ENCODE measurements at places on chromosomes 11 and 22.

DNA sequence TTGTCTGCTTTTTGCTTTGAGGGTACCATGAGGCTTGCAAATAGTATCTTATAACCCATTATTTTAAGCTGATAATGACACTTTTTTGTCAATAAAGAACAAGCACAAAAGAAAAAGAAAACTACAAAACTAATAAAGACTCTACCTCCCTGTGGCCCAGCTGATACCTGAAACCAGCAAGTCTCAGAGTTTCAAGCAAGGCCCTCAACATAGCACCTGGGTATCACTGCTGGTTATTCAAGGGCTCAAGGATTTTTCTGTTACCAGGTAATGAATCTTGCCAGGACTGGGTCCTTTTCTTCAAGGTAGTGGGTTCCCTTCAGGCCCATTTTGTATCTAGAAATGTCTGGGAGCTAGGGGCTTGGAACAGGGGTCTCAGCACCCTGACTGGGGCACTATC lies 281.6 kb upstream of the C11orf87 start:
- DNase-seq: no peak

DNA sequence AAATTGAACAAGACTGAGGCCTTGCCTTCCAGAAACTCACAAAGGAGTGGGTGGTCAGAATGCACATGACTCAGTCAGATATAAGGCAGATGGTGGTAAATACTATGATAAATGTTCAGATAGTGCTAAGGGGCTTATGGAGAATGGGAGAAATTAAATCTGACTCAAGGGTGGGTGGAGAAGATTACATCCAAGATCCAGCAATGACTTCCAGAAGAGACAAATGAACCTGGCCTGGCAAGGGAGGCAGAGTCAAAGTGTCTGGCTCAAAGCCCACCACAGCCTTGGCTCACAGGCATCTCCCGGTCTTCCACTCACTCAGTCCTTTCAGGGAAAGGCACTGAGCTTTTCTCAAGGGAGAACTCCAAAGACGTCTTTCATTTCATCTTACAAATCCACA lies 6.1 kb upstream of the ZBTB16 start:
- no peak for DNase-seq

DNA sequence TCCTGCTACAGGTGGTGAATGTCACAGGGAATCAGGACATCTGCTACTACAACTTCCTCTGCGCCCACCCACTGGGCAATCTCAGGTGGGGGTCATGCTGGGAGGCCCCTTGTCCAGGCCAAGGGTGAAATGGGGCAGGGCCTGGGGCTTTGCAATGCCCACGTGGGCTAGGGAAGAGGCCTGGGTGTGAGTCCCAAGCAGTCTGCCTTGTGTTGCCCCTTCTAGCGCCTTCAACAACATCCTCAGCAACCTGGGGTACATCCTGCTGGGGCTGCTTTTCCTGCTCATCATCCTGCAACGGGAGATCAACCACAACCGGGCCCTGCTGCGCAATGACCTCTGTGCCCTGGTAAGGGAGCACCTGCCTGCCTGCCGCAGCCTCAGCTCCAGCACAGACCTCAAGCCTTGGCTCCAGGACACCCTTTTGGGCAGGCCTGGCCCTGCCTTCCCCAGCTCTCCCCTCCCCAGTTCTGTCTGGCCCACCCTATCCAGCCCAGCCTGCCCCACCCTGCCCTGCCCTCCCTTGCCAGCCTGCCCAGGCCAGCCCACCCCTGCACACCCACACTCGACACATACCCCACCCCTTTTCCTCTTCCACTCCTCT lies 9.1 kb upstream of the TAGLN start:
- DNase-seq: no peak

GRCh38 chr11:103953797-103954486 lies 82.5 kb upstream of the DDI1 start:
- DNase-seq: no peak

DNA sequence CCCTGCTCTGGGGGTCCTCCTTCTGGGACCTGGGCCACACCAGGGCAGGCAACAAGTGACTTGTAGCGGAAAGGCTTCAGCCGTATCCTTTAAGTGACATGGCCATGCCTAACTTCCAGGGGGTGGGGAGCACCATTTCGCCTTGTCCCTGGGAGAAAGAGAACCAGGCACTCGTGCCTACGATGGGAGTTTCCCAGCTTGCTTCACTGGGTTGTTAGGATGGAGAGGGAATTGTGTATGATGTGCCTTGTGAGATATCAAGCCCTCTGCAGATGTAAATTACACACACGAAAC lies 151.4 kb downstream of the CACNA1I start:
- no peak for DNase-seq

GRCh38 chr22:44496844-44497217 lies 1.2 kb downstream of the RTL6 start:
- DNase-seq: no peak

- no peak for DNase-seq
These were observed 22.0 kb downstream of the IFT27 start for GRCh38 chr22:36753916-36754315.

GRCh38 chr11:130766650-130767565 lies 149.4 kb downstream of the SNX19 start:
- DNase-seq: no peak

DNA sequence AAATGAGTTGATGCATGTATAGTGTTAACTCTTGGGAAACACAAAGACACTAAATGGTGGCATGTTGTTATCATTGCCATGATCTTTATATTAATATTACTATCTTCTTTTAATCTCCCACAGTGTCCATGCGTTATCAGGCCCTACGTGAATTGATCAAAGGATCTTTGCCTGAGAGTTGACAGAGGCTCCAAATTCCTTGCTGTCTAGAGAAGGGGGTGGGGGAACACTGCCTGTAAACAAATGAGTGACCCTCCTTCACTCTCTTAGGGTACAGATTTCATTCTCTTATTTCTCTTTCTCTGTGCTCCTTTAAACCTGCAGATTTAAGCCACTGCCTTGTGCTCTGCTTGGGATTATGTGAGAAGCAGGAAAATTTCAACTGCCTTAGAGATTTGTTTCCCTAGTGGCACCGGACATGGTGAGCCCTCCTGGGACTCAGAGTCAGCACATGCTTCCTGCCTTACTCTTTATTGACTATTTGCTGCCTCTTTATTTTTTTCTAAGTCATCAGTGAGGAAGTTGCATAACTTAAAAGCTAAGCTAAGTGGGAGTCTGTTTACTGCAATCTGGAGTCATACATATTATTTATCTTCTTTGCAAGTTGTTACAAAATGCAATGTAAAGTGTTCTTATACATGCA lies 122.9 kb downstream of the MAML2 start:
- DNase-seq: no peak

DNA sequence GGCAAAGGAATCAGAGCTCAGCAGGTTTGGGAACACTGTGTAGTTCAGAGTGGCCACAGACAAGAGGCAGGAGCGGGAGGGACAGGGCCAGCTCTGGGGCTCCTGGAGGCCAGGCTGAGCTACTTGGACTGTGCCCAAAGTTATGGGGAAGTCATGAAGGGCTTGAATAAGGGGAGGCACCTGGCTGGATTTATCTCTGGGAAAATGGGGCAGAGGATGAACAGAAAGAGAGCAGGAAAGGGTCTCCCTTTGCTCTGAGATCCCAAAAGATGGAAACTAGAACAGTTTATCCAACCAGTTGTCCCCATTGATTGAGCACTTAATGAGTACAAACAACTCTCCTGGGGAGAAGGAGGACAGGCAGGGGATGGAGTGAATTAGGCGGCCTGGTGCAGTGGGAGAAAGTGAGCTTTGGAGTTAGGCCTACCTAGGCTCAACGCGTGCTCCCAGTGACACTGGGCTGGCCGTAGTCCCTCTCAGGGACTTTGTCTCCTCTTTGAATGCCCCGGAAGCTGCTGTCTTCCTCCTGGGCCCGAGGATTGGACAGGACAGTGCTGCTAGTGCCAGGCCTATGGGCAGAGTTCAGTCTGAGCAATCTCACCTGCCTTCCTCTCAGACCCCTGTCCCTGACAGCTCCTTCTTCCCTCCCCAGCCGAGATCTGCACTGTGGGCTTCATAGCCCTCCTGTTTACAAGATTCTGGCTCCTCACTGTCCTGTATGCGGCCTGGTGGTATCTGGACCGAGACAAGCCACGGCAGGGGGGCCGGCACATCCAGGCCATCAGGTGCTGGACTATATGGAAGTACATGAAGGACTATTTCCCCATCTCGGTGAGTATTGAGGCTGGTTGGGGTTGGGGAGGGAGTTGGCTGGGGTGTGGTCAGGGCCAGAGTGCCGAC lies 2.0 kb downstream of the MOGAT2 start:
- DNase-seq: no peak

DNA sequence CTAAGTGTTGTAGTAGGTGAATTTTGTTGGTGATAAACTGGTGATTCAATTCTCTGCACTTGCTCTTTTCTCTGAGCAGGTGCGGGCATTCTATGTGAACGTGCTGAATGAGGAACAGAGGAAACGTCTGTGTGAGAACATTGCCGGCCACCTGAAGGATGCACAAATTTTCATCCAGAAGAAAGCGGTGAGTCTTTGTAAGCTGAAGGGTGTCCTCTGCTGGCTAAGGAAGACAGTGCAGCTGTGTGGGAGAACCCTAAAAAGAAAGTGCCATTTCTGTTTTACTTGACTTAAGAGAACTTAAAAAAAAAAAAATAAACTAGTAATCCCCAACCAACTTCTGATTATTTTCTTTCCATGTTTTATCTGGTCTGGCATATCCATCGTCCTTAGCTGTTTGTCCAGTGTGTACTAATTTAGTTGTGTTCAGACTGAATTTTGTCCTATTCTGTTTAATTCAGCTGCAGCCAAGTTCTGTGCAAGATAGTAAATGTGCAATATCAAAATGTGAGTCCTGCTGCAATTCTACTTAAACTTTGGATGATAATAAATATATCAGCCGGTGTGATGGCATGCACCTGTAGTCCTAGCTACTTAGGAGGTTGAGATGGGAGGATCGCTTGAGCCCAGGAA lies 29.6 kb downstream of the CAT start:
- peak; percentile 24 for DNase-seq

- no peak for DNase-seq
These were observed 185.3 kb downstream of the BRD1 start for GRCh38 chr22:49642331-49642730.

GRCh38 chr11:35714882-35715627 lies 52.5 kb downstream of the TRIM44 start:
- no peak for DNase-seq

GRCh38 chr11:94769880-94770279 lies 1.7 kb downstream of the AMOTL1 start:
- DNase-seq: no peak

- no peak for DNase-seq
These were observed 54.6 kb downstream of the MCM5 start for GRCh38 chr22:35454416-35455054.

GRCh38 chr11:46392421-46393230 lies 1.1 kb upstream of the CHRM4 start:
- peak; percentile 77 for DNase-seq

DNA sequence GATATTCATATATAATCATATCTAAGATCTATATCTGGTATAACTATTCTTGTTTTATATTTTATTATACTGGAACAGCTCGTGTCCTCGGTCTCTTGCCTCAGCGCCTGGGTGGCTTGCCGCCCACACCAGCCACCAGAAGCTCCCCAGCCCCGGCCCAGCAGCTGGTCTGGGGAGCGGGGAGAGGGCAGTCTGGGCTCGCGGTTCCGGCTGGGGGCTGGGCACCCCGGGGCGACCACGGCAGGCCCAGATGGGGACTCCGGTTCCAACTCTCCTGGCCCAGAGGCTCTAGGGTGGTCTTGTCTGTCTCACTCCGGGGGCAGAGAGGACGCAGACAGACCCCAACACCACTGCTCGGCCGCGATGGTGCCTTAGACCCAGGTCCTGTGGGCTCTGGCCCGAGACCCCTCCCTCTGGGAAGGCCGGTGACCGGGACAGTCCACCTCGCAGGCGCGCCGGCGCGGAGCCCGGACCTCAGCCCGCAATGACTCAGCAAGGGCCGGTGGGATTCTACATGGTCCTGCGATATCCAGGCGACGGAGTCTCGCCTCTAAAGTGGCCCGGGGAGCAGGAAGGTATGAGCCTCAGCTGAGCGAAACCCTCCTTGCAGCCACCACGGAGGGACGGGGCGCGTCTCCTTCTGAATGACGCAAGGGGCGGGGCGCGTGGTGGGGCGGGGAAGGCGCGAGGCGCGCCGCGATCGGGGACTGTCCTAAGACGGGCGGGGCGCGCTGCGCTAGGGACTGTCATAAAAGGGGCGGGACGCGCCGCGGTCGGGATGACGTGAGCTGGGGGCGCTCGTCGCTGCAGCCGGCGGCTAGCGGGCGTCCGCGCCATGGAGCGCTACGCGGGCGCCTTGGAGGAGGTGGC lies at the start of gene DGCR6:
DGCR6 (plus strand) TSS at position 781 of the 870 bp plus-strand sequence; CDS start at position 836, 55 bp downstream.
- DNase-seq: no peak

DNA sequence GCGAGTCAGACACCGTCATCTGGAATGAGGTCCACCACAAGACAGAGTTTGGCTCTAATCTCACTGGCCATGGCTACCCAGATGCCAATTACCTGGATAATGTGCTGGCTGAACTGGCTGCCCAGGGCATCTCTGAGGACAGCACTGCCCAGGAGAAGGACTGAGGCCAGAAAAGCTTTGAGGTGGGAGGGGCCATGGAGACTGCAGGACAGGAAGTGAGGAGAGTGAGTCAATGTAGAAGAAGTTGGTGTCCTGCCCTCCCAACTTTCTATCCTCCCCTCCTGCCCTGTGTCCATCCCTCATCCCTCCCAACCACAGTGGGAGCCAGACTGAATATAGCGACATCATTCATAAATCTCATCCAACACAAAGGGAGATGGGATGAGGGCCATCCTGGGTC lies 8.0 kb downstream of the MPEG1 start:
- DNase-seq: no peak

DNA sequence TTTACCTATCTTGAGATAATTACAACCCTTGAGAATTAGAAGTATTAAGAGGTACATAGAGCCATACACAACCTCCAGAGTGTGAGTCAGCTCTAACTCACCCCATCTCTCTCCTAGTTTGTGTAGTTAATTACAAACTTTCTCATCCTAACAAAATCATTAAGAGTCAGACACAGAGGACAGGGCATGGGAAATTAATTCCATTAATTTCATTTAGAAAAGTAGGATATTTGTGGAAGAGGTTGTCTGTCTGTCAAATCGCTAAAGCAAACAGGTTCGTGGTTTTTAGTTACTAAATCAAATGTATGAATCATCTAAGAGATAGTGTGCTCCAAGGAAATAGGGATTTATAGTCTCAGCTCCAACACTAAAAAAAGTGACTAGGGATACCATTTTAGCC lies 1261.4 kb upstream of the TENM4 start:
- no peak for DNase-seq

DNA sequence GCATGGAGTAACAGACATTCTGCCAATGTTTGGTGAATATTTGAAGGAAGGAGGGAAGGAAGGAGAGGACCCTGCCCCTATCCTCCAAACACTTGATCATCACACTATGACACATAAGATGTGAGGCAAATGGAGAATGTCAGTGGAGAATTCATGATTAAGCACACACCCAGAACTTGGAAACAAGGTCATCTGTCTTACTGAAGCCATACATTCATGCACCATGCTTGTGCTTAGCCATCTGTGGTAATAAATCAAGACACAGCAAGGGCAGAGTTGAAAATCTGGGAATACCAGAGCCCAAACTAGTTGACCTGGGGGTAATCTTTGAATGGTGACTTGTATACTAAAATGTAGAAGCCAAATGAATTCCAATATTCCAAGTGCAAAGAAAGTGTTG lies 7.9 kb upstream of the TIMP3 start:
- no peak for DNase-seq
